IPS-NIHi11 (cell line): ENCODE measurements at places on chromosomes 6 and 20.

GRCh38 chr6:77740380-77740779 lies 87.5 kb downstream of the MEI4 start:
- DNase-seq, result no peak

GRCh38 chr20:63822276-63822696 lies 8.8 kb downstream of the ZBTB46 start:
- DNase-seq, result no peak

DNA sequence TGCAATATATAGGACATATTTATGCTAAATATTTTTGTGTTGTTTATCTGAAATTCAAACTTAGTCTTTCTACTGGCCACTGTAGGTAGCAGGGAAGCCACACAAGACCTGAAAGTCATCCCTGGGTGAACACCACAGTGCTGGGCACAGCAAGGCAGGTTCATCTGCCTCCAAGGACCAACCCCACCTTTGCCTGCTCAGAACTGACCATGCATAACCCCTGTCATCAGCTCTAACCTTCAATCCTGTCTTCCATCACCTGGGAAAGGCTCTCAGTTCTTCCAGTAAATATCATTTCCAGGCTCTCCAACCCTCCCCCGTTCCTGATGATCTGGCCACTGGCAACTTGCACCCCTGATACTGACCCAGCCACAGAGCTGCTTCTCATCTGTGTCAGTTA lies 32.7 kb upstream of the CST7 start:
- DNase-seq, result no peak

DNA sequence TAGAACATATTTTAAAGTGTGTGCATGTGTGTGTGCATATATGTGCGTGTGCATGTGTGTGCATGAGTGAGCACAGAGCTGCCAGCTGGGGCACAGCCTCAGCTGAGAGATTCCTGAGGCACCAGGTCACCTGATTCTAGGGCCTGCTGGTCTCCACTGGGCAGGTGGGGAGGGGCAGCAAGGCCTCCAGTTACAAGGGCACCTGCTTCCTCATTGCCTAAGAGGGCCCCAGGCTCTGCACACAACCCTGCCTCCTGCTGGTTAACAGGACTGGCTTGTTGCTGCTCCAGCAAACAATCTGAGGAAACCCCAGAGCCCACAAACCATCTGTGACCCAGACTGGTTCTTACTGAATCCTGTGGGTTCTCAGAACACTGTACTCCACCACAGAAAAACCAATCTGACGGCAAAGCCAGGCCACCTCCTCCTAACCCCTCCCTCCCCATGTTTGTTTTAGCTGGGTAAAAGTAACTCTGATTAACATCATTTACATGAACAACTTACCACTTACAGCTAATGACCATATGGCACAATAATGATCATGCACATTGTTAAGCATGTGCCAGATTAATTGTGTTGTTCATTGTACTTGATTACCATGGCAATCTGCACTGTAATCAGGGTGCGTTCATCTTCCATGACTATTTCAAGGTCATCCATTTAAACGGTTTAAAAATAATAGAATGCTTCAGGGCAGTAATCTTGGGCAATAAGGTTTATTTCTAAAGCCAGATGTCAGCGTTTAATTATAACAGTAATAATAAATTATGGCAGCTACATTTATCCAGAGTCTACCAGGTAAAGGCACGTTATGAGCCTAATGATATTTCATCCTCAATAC lies 23.1 kb upstream of the UBE2J1 start:
- peak; percentile 86 for DNase-seq

DNA sequence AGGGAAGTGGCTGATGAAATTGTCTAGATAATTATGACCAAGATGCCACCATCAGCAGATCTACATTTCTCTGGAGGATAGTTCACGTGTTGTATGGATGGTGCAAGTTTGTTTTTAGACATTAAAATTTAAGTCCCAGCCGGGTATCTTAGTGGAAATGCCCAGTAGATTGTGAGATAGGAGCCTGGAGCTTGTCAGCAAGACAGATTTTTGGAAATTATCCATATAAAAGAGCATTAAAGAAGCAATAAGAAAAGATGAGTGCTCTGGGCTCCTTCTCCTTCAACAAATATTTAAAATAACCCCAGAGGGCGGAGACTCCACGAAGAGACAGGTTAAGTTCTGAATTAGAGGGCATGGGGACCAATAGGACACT lies 47.6 kb upstream of the SMLR1 start:
- no peak for DNase-seq

GRCh38 chr6:4324746-4325145 lies 189.4 kb upstream of the ECI2 start:
- no peak for DNase-seq

DNA sequence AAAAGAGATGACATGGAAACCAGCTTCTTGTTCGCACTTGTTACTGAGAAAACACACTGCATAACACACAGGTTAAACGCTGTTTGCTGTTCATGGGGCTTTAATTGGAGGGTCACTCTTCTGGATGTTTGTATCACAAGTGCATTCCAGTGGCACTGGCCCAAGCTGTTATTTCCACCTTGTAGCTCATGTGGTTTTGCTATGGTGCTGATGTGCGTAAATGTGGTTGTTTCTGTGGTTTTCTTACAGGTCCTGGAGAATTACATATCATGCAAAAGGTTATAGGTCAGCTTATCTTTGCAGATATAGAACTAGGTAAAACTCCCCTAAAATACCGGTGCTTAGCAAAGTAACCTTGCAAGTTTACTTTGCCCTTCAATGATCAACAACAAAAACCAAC lies 89.3 kb upstream of the AHI1 start:
- DNase-seq, result no peak

GRCh38 chr6:73200735-73201134 lies 24.6 kb downstream of the KHDC1L start:
- DNase-seq, result no peak

- no peak for DNase-seq
These were observed 40.2 kb upstream of the RBM24 start for GRCh38 chr6:17240803-17241500.

DNA sequence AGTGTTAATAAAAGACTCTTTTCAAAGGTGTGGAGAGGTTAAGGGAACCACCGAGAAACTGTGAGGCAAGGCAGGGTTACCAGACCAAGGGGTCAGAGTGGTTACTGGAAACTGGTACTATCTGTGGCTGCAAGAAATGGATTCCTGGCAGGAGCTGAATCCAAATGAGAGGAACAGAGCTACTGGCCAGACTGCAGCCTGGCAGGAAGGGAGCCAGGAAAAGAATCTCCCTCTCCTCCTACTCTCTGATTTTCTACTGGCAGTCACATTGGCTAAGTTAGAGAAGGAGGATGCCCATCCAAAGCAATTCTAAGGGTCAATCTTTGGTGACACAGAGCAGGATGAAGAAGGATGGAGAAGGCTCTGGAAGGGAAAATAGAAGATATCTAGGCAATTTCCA lies 211.5 kb downstream of the GRM1 start:
- DNase-seq, result no peak

DNA sequence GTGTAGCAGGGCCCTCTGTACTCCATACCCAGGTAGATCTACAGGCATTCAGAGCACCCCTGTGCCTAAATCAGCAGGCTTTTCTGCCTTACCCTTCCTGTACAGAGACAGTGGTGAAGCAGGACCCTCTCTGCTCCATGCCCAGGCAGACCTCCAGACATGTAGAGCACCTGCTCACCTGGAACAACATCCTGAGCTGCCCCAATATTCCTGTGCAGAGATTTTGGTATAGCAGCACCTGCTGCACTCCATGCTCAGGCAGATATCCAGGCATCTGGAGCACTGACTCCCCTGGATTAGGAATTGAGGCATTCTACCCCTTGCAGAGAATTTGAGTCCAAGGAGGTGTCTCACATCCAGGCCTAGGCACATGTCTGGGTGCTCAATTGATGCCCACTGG lies 12.6 kb upstream of the CST1 start:
- no peak for DNase-seq

GRCh38 chr6:12327391-12327790 lies 37.2 kb downstream of the EDN1 start:
- DNase-seq, result no peak

DNA sequence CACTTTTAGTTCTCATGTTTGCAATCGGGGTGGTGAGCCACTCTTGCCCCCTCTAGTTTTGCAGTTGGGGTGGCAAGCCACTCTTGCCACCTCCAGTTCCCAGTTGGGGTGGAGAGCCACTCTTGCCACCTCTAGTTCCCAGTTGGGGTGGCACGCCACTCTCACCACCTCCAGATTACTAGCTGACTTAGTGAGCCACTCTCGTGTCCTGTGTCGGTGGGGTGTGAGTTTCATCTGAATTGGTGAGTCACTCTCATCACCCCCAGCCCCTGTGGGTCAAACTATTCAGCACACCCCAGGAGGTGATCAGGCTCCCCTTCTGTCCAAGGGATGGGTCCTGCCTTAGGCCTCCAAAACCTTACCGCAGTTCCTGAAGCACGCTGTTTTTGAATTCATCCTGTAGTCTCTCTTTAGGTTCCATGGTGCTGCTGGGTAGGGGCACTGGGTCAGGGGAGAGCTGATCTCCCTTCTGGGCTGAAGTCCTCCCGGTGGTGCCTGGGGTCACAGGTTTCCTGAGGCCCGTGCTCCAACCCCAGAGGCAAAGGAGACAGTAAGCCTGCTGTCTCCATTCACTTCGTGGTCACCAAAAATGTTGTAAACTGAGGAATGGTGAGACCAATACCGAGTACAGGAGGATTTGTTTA lies 224.2 kb upstream of the SYNCRIP start:
- no peak for DNase-seq

GRCh38 chr20:21613512-21613911 lies 92.0 kb upstream of the PAX1 start:
- DNase-seq, result no peak

GRCh38 chr20:32585011-32585585 lies at the start of gene NOL4L:
Gene NOL4L (minus strand): TSS chr20:32585333. CDS start chr20:32584890, 443 bp downstream.
- peak; percentile 72 for DNase-seq

- DNase-seq, result no peak
These were observed 442.6 kb upstream of the MARCKS start for GRCh38 chr6:113414511-113414910.

DNA sequence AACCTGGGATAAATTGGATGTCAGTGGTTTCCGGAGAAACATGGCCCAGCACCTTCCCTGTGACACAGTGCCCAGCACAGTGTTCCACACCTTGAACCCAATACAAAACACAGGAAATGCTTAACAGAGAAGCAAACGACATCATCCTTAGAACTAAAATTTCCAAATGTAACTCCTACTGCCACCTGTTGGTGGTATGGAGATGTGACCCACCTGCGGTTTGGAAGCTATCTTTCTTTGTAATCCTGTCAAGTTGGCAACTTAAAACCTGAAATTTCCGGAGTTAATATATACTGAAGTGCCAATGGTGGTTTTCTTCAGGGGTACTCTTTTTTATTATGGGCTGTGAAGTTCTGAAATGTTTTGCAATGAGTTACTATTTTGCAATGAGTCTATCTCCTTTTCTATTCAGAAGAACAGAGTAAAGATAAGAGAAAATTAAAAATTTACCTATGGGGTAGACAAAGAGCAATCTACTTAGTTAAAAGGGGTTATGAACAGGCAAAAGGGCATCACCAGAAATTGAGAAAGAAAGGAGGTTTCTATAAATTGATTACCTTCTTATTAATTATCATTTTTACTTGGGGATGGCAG lies 658.8 kb downstream of the PTPRT start:
- peak; percentile 60 for DNase-seq

DNA sequence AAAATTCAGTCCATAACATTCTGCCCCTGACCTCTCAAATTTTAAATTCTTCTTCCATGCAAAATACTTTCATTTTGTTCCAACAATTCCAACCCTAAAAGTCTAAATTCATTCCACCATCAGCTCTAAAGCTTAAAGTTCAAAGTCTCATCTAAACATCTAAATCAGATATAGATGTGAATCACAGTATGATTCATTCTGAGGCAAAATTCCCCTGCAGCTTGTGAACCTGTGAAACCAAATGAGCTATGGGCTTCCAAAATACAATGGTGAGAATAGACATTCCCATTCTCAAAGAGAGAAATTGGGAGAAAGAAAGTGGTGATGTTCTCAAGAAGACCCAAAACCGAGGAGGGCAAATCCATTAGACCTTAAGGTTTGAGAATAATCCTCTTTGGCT lies 309.8 kb downstream of the HIVEP2 start:
- DNase-seq, result no peak

- peak; percentile 65 for DNase-seq
These were observed 31.7 kb downstream of the SAMHD1 start for GRCh38 chr20:36919715-36920333.

DNA sequence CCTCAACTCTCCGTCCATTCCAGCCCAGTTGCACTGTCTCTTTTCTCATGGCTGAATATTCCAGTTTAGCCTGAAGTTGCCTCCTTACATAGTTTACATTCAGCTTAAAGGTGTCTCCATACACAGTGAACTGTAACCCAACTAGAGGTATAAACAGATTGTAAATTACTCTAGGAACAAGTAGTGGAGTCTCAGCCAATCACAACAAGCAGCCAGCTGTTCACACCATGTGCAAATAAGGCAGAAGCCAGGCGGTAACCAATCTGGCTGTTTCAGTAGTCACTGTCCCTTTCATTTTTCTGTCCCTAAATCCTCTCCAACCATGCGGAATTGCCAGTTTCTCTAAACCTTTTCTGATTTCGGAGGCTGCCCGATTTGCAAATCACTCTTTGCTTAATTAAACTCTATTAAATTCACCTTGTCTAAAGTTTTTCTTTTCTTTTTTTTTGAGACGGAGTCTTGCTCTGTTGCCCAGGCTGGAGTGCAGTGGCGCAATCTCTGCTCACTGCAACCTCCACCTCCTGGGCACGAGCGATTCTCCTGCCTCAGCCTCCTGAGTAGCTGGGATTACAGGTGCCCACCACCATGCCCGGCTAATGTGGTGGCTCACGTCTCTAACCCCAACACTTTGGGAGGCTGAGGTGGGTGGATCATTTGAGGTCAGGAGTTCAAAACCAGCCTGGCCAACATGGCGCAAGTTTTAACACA lies 37.6 kb upstream of the GFOD1 start:
- DNase-seq, result no peak

DNA sequence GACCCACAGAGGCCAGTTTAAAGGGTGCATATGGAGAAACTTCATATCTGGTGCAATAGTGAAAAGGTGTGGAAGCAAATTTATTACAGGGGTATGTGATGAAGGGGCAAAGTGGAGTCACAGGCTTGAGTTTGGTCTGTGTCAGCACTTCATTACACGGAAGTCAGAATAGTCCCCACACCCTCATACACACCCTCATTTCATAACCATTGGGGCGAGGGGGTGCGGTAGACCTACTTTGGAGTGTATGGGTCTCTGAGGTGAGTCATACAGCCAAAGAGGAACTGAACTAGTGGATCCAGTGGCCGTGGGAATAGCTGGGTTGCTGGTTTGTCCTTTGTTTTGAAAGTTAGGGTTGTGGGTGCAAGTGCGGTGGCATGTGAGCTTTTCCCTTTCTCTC lies 3.3 kb downstream of the TM9SF4 start:
- DNase-seq, result no peak

GRCh38 chr20:31617432-31618104 lies 12.5 kb downstream of the ID1 start:
- DNase-seq, result no peak

DNA sequence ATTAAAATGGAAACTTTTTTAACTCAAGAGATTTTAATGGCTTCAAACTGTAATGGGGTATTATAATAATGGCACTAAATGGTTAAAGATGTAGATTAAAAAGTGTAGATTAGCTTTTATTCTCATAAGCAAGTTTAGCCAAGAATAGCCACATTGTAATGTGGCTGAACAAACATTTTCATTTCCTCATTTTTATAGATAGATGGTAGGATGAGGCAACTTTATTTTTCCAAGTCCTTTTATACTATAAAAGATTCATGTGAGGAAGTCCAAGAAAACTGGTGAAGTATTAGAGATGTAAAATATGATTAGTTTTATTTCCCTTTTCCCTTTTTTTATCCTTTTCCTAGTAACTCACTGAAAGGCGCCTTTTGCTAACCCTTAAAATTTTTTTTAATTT lies 88.8 kb downstream of the ATRN start:
- no peak for DNase-seq

- no peak for DNase-seq
These were observed 665.2 kb downstream of the DOK5 start for GRCh38 chr20:55140631-55141030.
